ENCODE measurements at places on chromosomes 12 and 14.

DNA sequence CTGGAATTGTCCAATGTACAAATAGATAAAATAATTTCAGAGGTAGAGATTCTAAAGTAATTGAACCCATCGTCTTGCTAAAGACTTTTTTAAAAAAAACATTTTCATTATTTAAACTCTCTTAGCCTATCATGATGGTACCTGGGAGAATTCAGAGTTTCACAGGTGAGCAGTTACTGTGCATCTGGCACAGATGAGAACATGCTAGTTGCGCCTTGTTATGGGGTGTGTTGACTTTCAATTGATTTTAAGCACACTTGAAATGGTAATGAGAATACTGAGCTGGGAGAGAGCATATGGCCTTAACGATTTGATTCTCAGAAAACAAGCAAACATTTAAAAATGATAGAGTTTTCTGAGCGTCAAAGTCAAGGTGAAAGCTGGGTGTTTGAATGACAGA is 66.6 kb downstream of the FLRT2 start:
- no peak for DNase-seq

DNA sequence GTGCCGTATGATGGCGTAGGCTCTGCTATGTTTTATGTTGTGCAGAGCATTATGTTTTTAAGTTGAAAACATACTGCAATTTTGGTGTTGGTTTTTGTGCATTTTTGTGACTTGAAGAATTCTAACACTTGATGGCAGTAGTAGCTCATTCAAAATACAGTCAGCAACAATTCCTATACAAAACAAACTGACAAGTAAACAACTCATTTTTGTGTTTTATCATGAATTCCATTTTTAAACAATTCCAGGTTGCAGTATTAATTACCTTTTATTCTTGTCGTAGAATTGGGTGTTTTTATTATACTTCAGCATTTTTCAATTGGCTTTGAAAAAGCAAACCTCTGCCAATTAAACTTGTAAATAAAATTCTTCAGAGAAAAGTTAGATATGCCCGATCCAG is 4.1 kb upstream of the CCER1 start:
- DNase-seq: no peak

- DNase-seq: no peak
These were observed 3.0 kb upstream of the SNW1 start for GRCh38 chr14:77763978-77764377.

DNA sequence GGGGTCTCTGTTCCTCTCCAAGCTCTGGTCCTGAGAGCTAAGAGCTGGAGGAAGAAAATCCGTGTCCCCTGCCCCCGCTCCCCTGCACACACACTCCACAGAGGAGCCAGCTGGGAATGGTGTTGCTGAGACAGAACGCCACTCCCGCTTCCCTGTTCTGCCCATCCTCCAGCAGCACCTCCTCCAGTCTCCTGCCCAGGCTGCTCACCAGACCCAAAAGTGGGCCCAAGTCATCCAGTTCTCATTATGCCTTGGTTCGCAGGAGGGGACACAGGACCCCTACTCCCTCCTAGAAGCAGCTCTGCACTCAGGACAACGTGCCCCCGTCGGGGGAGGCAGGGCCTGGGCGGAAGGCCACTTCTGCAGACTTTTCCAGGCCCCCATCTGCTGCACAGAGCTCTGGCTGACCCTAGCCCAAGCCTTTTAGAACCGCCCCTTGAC is 830 bp upstream of the TRMT61A start:
- DNase-seq: no peak

DNA sequence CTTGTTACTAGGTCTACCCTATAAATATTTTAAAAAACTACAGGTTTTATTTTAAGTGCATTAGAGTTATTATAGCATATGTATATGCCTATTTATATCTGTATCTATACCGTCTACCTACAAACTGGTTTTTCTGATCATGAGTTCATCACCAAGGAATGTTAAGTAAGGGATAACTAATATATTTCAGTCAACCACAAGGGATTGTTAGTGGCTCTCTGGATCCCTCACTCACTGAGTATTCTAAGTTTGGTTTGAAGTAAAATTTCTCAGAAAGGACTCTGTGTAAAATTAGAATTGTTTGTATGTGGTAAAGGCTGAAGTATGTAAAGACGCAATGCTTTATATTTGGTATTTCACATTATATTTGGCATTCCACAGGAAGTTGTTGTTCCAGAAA is 4.8 kb downstream of the EPYC start:
- DNase-seq: no peak

- DNase-seq: no peak
These were observed 86.0 kb downstream of the TPH2 start for GRCh38 chr12:72024613-72025012.

DNA sequence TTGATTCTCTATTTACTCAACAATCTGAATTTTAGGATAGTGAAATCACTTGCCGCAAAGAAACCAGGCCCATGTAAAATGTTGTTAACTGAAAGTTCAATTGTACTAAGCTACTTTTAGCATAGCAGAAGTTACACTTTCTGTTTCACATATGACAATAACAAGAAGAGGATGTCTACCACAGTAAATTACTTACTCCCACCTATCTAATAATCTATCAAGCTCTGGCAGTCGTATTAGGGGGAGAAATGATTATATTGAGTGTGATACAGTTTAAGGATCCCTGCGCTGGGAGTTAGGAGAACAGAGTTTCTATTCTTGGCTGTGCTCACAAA is 66.5 kb upstream of the CAND1 start:
- no peak for DNase-seq

DNA sequence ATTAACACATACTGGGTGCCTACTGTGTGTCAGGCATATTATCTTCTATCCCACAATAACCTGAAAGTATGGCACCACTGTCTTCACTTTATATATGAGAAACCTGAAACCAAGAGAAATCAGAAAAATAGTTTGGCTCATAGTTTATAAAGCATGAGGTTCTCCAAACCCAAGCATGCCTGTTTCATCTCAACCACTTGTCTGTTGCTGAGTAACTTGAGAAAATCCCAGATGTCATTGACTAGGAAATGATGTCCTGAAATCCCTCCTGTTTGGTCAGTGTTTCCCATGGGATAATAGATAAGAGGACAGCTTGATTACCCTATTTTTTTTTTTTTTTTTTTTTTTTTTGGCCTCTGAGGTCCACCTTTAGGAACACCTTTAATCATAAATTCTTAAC is 2.6 kb upstream of the IFNG-AS1 start:
- DNase-seq: no peak

GRCh38 chr12:105252901-105253300 is 16.9 kb upstream of the APPL2 start:
- no peak for DNase-seq

- DNase-seq: no peak
These were observed 94.0 kb downstream of the C12orf50 start for GRCh38 chr12:87935216-87935615.

DNA sequence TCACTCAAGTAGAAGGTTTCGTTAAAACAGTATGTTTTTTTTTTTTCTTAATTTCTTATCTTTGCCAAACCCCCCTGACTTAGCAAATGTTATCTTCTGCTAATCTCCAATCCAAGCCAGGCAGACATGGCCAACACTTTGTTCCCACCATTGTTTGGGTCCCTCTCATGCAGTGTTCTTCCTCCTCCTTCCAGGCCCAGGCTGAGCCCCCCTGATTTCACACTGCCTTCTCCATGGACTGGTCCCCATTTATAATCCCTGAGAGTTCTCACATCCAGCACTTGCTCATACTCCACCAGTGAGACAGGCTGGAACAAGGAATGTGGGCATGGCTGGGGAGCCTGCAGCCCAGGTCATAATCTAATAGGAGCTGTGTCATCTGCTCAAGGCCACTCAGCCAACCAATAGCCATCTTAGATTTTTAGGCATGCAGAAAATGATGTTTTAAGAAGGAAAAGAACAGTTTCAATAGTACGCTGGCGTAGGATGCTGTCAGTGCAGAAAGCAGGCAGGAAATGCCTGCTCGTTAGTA is 238.4 kb upstream of the CCDC196 start:
- DNase-seq: no peak

GRCh38 chr14:102124419-102124818 is 15.3 kb upstream of the WDR20 start:
- no peak for DNase-seq

DNA sequence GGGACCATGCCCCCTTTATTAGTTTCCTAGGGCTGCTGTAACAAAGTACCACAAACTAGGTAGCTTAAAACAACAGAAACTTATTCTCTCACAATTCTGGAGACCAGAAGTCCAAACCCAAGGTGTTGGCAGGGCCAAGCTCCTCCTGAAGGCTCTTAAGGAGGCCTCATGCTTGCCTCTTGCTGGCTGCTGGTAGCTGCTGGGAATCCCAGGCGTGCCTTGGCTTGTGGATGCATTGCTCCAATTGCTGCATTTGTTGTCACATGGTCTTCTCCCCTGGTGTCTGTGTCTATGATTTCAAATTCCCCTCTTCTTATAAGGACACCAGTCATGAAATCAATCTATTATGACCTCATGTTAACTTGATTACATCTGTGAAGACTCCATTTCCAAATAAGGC is 11.2 kb downstream of the SLC17A8 start:
- no peak for DNase-seq

- no peak for DNase-seq
These were observed 237.9 kb downstream of the IPO8 start for GRCh38 chr12:30457621-30458289.

GRCh38 chr14:64946310-64947045 is 3.9 kb upstream of the GPX2 start:
- no peak for DNase-seq

- no peak for DNase-seq
These were observed 21.8 kb downstream of the PLXNC1 start for GRCh38 chr12:94169966-94170689.

GRCh38 chr12:102643879-102644575 is 163.7 kb upstream of the IGF1 start:
- no peak for DNase-seq

DNA sequence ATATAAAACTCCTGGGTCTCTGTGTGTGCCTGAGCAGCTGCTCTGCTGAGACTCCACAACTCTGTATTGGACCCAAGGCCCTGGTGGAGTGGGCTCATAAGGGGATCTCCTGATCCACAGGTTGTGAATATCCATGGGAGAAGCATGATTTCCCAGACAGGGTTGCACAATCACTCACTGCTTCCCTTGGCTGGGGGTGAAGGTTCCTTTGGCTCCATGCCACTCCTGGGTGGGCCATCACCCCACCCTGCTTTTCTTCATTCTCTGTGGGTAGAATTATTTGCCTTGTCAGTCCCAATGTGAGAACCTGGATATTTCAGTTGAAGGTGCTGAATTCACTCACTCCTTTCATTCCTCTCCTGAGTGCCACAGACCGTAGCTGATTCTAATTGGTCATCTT is 205.2 kb upstream of the TMEM260 start:
- DNase-seq: no peak

DNA sequence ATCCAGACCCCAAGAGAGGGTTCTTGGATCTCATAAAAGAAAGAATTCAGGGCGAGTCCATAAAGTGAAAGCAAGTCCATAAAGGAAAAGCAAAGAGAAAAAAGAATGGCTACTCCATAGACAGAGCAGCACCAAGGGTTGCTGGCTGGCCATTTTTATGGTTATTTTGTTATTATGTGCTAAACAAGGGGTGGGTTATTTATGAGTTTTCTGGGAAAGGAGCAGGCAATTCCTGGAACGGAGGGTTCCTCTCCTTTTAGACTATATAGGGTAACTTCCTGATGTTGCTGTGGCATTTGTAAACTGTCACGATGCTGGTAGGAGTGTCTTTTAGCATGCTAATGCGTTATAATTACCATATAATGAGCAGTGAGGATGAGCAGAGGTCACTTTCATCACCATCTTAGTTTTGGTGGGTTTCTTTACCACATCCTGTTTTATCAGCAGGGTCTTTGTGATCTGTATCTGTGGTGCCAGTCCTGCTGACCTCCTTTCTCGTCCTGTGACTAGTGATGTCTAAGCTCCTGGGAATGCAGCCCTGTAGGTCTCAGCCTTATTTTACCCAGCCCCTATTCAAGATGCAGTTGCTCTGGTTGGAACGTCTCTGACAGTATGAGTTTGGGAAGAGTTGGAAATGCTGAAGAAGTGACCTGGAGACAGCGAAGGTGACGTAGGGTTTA is 100.5 kb downstream of the ZNF664 start:
- no peak for DNase-seq

GRCh38 chr14:59150990-59151389 is 37.5 kb upstream of the DAAM1 start:
- DNase-seq: no peak

- no peak for DNase-seq
These were observed 7.6 kb downstream of the VASH1 start for GRCh38 chr14:76768671-76769500.

DNA sequence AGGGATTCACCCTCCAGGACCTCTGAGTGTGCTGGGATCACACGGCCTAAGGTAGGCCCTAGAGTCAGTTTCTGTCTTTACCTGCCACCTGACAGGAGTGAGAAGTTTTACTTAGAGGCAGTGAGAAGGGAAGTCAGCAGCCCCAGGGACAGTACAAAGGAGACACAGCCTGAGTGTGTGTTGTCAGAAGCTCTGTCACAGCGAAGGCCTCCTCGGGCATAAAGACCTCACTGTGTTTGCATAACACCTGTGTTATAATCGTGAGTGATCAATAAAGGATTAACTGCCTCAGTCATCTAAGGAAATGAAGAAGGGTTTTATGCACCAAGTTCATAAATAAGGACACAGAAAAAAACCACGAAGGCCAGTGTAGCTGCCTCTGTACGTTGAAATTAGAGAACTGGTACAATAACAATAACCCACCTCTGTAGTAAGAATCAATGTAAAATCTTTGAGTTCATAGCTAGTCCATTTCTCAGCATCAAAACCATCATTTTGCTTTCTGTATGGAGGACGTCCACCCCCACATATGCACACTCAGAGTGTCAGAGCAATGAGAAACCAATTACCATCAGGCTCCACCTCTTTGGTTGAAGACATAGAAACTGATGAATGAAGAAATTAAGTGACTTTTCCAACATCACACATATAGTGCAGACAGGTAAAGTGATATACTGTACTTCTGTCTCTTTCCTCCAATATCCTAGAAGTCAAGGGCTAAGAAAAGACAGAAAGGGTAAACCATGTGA is 159.3 kb downstream of the DAD1 start:
- no peak for DNase-seq

DNA sequence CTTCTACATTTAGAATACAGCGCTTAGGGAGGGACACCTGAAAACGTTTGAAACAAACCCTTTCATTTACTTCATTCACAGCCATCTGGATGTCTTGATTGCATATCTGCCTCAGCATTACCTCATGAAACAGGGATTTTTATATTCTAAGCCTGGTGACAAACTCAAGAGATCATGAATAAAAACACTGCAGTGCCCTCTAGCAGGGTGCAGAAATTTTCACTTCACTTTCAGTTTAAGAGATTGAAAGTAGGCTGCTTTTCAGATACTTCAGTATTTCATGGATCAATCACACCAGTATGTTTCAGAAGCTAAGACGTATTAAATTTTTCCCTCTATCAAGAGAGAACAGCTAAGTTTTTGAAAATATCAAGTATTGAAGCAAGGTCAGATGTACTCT is 467.8 kb downstream of the MDGA2 start:
- no peak for DNase-seq

Data from cerebellum (tissue), 4 donors.